ENCODE measurements at places on chromosomes 5 and 9. TPM values are rescaled to one million over a fixed set of nuclear protein-coding genes. Genes with fewer than 3 reads are reported as not detected.

GRCh38 chr5:3107156-3107611, 355.7 kb upstream of the IRX2 start:
- DNase-seq, result peak; percentile 39
- H3K27me3 ChIP-seq, result no peaks in the 10 kb centered on the region
- no peak overlapping the region for H3K27ac ChIP-seq

GRCh38 chr5:100841358-100842076, 61.6 kb downstream of the ST8SIA4 start:
- peaks cover 2% of the 10 kb centered on the region for H3K4me1 ChIP-seq
- H3K27ac ChIP-seq, result no peak overlapping the region
- no peak for DNase-seq
- no peak overlapping the region for H3K4me3 ChIP-seq
- no peaks in the 10 kb centered on the region for H3K27me3 ChIP-seq

DNA sequence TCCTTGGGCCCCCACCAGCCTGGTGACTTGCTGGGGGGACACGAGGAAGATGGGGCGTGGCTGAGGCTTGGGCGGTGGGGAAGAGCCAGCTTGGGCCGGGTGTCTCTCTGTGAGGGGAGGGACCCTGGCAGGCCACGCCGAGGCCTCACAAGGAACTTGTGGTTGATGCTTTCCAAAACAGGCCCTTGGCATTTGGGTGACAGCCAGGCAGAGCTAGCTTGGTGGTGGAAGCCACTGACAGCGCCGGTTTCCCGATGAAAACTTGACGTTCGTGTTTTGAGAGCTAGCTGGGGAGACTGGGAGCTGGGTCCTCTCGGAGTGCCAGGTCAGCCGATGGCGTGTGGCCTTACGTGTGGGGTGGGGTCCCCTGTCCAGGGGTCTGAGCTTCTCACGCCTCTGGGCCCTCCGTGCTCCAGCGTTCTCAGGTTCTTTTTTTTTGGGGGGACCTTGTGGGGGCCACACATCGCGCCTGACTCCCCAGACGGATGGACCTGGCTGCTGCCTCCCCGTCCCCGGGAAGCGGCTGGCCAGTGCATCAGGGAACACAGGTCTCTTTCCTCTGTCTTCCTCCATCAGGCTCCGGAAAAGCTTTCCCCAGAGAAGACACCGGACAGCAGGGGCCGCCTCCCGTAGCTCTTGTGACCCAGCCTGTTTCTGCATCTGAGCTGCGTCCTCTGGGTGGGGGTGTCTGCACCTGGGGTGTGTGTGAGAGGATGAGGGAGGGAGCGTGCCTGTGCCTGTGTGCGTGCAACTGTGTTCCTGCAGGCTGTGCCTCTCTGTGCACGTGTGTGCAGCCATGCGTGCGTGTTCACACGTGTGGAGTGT, 129.3 kb upstream of the LPCAT1 start:
- H3K27me3 ChIP-seq, result no peaks in the 10 kb centered on the region
- no peaks in the 10 kb centered on the region for H3K4me1 ChIP-seq
- DNase-seq, result peak; percentile 33
- no peak overlapping the region for H3K27ac ChIP-seq
- peak overlapping the region; percentile 67 for H3K4me3 ChIP-seq

- H3K4me1 ChIP-seq, result no peaks in the 10 kb centered on the region
- H3K4me3 ChIP-seq, result no peak overlapping the region
- no peak overlapping the region for H3K27ac ChIP-seq
- no peaks in the 10 kb centered on the region for H3K36me3 ChIP-seq
- no peaks in the 10 kb centered on the region for H3K27me3 ChIP-seq
- peak; percentile 48 for DNase-seq
Observed at GRCh38 chr5:150253416-150254208, 36.0 kb downstream of the CAMK2A start.

DNA sequence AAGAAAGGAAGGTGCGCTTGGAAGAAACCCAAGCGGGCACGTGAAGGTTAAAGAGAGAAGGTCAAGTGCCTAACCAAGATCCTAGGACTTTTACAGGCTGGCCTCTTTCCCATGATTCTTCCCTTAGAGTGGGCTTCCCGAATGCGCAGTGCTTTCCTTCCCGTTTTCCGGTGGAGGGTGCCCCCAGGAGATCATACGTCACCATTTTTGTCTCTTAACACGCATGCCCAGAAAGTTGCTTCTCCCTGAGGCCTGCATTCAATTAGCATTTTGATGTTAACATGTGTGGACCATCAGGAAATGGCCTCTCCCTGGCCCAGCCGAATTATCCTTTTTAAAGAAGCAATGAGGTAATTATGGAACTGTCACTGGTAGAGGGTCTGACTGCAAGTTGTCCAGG, 1.9 kb upstream of the RUSC2 start:
- no peak overlapping the region for H3K27ac ChIP-seq
- 0 out of 2 replicates have a peak, but pooled peaks cover under 1% of the 10 kb centered on the region for H3K36me3 ChIP-seq
- peak overlapping the region; percentile 41 for H3K4me3 ChIP-seq

GRCh38 chr9:129724456-129725190, 28.2 kb downstream of the PTGES start:
- no peaks in the 10 kb centered on the region for H3K36me3 ChIP-seq
- no peaks in the 10 kb centered on the region for H3K4me1 ChIP-seq
- H3K27me3 ChIP-seq, result no peaks in the 10 kb centered on the region

DNA sequence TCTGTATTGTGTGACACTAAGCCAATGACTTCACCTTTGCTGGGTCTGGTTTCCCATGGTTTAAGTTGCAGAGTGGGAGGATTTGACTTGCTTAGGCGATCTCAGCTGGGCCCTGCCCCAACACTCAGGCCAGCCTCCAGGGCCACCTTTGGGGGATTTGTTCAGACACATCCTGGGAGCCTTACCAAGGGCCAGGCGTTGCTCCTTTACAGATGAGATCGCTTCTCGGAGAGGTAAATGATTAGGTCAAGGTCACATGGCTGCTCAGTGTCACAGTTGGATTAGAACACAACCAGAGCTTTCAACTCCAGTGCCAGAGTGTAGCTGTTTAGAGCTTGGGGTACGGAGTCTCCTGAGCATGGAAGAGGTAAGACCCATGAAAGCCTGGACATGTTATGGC, 57.5 kb downstream of the COL27A1 start:
- no peaks in the 10 kb centered on the region for H3K36me3 ChIP-seq
- no peaks in the 10 kb centered on the region for H3K4me1 ChIP-seq
- no peak overlapping the region for H3K27ac ChIP-seq
- DNase-seq, result no peak
- H3K4me3 ChIP-seq, result no peak overlapping the region

- DNase-seq, result no peak
- peaks cover 48% of the 10 kb centered on the region for H3K36me3 ChIP-seq
- no peaks in the 10 kb centered on the region for H3K4me1 ChIP-seq
- H3K27me3 ChIP-seq, result no peaks in the 10 kb centered on the region
- no peak overlapping the region for H3K27ac ChIP-seq
- no peak overlapping the region for H3K4me3 ChIP-seq
Observed at GRCh38 chr9:127808347-127809001, 5.8 kb downstream of the FPGS start.

GRCh38 chr9:89439571-89439970, 58.3 kb downstream of the SEMA4D start:
- H3K27ac ChIP-seq, result no peak overlapping the region
- H3K27me3 ChIP-seq, result no peaks in the 10 kb centered on the region
- H3K36me3 ChIP-seq, result peaks cover 3% of the 10 kb centered on the region

DNA sequence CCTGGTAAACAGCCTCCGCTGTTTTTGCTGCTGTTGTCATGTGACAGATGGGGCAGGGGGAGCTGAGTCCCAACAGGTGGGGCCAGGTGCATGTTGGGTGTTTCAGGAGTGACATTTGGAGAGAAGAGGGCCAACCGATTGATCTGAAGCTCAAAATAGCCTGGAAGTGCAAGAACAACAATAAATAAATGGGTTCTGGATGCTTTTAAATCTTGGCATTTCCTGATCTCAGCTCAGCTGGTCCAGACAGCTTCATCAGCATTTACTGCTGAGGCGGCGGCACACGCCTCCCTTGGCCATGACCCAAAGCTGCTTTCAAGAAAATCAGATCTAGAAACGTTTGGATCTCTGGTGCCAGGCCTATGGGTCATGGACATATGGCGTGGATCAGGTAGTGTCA, 70.5 kb downstream of the PPARGC1B start:
- H3K36me3 ChIP-seq, result no peaks in the 10 kb centered on the region
- H3K27ac ChIP-seq, result no peak overlapping the region
- no peak for DNase-seq
- H3K27me3 ChIP-seq, result no peaks in the 10 kb centered on the region
- H3K4me1 ChIP-seq, result peaks cover 2% of the 10 kb centered on the region

DNA sequence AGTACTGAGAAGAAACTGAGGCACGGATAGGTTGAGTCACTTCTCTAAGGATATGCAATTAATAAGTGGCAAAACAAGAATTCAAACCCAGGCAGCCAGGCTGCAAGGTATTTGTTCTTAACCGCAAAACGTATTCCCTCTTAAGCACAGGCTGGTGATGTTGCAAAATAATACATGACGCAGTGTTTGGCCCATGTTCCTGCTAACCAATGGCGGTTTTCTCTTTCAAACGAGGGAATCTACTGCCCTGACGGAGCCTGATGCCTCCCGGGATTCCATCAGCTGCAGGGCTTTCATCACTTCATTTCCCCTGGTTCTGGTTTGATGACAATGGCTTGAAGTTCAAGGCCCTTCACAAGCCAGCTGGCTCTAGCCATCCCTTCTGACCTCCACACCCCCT, 154.8 kb downstream of the SLIT3 start:
- no peaks in the 10 kb centered on the region for H3K36me3 ChIP-seq
- H3K27me3 ChIP-seq, result no peaks in the 10 kb centered on the region
- peaks cover 4% of the 10 kb centered on the region for H3K4me1 ChIP-seq
- DNase-seq, result no peak
- H3K4me3 ChIP-seq, result no peak overlapping the region

Gene PPIC
- total RNA-seq, result 11.9 TPM

Gene NLN
- total RNA-seq, result 137 TPM

Gene GRM6
- total RNA-seq, result not detected

Gene SLC6A18
- not detected for total RNA-seq

Measured in H9 (cell line).